ENCODE measurements at places on chromosomes 13 and 19.

- DNase-seq = no peak
These were observed 29.2 kb upstream of the CERS4 start for GRCh38 chr19:8180018-8180417.

DNA sequence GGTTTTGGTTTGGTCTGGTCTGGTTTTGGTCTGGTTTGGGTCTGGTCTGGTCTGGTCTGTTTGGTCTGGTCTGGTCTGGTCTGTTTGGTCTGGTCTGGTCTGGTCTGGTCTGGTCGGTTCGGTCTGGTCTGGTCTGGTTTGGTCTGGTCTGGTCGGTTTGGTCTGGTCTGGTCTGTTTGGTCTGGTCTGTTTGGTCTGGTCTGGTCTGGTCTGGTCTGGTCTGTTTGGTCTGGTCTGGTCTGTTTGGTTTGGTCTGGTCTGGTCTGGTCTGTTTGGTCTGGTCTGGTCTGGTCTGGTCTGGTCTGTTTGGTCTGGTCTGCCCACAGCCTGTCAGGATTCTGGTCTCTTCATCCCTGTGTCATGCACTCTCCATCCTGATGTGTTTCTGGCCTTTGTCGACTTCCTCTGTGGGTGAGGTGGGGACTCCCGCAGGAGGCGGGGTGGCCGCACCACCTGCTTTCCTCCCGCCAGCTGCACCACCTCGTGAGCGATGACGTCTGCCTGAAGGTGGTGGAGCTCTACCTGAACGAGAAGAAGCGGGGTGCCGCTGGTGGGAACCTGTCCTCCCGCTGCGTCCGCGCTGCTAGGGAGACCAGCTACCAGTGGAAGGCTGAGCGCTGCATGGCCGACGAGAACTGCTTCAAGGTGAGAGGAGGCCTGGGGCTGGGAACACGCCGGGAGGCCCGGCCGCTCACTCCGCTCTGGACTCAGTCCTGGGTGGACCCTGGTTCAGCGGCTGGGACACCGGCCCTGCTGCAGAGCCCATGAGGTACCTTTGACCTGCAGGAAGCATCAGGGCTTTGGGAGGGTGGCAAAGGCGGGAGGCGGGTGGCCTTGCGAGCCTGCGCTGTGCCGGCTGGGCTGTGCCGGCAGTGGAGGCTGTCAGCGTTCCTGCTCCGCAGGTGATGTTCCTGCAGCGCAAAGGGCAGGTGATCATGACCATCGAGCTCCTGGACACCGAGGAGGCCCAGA, 12.9 kb upstream of the F2RL3 start:
- no peak for DNase-seq

DNA sequence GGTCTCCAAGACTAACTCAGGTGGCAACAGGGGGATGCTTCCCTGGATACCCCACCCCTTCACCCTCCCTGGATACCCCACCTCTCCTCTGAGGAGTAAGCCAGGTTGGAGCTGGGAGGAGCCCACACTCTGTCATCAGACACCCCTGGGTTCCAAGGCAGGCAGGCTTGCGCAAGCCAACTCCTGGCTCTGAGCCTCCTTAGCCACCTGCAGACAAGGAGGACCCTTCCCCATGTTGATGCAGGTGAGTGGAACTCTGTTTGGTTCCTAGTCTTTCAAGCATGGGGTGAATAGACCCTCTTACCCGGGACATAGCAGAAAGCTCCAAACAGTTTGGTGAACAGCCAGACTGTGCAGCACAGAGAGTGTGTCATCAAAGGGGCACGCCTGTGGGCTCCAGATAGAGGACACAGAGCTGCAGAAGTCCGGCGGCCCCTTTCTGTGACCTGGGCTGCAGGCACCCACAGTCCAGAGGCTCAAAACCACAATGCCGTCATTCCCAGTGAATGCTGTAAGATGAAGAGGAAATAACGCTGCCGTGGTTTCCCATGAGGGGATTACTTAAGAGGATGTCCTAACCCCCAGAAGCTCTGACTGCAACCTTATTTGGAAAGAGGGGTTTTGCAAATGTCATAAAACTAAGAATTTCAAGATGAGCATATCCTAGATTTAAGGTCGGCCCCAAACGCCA, 12.1 kb upstream of the HAS1 start:
- DNase-seq = no peak

DNA sequence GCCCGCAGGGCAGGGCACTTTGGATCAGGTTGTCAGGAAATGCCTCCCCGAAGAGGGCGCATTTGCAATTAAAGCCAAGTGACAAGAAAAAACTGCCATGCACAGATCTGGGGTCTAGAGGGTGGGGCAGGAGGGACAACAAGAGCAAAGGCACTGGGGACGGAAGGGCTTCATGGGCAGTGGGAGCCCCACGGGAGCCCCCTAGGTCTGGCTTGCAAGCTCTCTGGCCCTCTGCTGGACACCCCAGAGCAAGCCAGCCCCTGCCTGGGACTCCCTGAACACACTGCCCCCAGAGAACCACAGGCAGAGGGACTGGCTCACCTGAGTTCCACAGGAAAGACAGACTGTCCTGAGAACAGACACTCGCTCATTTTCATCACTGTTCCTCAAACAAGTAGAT, 30.2 kb upstream of the C19orf12 start:
- no peak for DNase-seq

DNA sequence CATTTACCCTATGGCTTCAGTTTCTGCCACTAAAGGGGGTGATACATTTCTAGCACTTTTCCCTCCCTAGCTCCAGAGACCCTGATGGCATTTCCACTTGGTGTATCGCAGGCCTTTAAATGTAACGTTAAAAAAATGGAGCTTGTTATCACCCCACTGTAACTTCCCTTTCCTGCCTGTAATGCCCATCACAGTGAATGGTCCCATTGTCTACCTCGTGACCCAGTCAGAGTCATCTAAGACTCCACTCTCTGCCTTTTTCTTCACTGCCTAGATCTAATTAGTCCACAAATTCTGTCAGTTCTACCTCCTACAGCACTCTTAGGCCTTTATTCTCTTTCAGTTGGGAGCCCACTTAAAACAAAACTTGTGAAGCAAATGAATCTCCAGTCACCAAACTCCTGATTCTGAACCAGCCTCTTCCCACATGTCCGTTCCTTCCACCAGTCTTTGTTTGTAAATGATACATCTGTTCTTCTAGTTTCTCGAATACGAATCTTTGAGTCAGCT, 64.8 kb downstream of the NHLRC3 start:
- no peak for DNase-seq

GRCh38 chr13:47555235-47555634, 445.8 kb downstream of the SUCLA2 start:
- DNase-seq = no peak

- DNase-seq = no peak
These were observed 34.9 kb upstream of the HOMER3 start for GRCh38 chr19:18975869-18976268.

- no peak for DNase-seq
These were observed 196.5 kb downstream of the GPC6 start for GRCh38 chr13:93422980-93423543.

GRCh38 chr13:79534596-79534995, 53.6 kb downstream of the NDFIP2 start:
- DNase-seq = no peak

- no peak for DNase-seq
These were observed 18.6 kb upstream of the TNFAIP8L1 start for GRCh38 chr19:4620675-4621074.

DNA sequence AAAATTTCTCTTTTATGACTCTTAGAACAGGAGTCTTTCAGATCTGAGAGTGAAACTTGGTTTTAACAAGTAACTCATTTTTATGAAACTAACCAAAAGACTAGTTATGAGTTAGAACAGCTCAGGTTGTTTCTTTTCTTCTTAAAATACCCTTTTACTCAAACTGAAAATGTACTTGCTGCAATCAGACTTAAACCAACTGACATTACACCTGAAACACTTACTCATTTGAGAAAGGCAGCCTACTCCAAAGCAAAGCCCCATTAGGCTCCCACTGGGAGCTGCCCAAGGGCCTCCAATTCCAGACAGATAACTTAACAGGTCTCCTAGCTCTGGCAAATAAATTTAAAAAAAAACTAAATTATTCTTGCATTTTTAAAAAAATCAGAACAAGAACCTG, 3.6 kb downstream of the FOXO1 start:
- no peak for DNase-seq

DNA sequence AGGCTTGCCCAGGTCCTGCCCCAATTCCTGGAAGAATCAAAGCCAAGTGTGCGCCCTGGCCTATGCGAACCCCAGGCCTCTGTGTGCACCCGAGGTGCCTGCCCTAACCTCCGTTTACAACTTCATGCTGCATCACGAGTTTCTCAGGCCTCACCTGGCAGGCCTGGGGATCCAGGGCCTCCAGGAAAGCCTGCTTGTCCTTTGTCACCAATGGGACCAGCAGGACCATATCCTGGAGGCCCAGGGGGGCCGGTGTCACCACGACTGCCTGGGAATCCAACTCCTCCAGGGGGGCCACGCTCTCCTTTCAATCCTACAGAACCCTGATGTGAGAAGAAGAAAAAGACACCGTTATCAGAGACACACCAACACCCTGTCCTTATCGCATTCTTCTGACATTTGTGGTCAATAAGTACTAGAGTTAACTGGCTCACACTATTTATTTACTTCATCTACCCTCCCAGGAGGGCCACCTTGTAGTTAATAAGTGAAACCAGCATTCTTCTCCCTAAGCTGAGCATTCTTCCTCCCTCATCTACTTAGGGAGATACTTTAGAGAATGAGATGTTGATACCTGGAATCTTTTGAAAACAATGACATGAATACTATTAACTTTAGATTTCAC, 120.6 kb downstream of the COL4A1 start:
- DNase-seq = no peak

DNA sequence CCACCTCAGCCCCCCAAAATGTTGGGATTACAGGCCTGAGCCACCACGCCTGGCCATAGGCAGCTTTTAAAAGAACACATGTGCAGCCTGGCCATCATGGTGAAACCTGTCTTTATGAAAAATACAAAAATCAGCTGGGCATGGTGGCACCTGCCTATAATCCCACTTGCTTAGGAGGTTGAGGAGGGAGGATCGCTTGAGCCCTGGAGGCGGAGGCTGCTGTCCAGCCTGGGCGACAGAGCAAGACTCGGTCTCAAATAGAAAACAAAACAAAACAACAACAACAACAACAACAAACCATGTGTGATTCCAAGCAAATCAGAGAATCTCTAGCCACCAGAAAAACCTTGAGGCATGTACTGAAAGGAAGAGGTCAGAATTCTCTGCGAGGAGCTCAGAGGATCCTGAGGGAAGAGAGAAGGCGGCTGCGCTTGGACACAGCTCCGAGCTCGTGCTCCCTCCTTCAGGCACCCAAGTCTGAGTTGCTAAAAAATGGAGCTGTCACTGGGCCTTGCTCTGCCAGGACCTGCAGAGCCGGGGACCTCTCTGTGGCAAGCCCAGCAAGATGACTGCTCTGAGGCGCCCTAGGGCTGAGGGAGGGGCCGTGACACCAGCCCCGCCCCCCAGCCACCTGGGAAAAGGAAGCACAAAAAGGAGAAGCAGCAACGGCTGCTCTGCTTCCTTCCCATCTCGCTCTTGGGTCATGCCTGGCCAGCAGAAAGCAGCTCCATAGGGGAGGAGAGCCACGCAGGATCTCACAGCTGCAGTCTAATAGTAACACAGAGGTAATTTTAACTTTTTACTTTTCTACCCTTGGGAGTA, at the start of gene ARL11:
Gene ARL11 (plus strand): TSS at position 677 of the 822 bp plus-strand sequence. CDS start 1,941 bp downstream, outside the sequence.
- DNase-seq = peak; percentile 50

DNA sequence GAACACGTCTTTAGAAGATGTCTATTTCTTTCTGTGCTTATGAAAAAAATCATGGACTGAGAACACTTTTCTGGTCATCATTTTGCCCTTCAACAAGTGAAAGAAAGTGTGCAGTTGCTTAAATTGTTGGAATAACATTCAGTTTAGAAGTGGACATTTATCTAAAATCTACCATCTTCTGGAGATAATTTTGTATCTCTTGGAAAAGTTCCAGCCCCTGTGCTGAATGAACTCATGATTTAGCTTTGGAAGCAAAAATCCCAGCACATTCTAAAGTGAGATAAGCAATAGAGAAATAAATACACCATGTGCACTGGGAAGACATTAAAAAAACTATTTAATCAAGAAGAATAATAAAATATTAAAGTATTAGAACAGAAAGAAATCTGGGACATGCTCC, 1420.8 kb upstream of the SLC10A2 start:
- no peak for DNase-seq

- DNase-seq = no peak
These were observed 30.0 kb downstream of the PCDH9 start for GRCh38 chr13:67200183-67200582.

- no peak for DNase-seq
These were observed 729 bp upstream of the ARID3A start for GRCh38 chr19:925087-925525.

DNA sequence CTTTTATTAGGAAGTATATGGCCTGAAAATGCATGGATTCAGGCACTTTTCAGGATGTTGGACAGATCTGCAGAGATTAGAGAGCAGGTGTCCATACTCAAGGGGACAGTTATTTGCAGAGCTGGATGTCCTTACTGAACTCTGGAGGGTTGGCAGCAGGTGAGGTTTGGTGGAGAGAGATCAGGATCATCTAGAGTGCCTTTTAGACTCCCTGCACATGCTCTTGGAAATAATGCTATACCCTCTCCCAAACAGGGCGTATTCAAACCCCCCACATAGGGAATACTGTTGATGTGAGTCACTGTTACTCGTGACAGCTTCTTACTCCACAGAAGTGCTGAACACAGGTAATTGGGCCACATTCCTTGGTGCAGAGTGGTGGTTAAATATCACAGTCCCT, 725.7 kb upstream of the SGCG start:
- no peak for DNase-seq

GRCh38 chr19:48454150-48454730, 1.1 kb upstream of the KCNJ14 start:
- DNase-seq = no peak

- DNase-seq = no peak
These were observed 412 bp downstream of the IRS2 start for GRCh38 chr13:109785892-109786450.

GRCh38 chr13:100898431-100898830, 223.8 kb upstream of the TMTC4 start:
- no peak for DNase-seq

DNA sequence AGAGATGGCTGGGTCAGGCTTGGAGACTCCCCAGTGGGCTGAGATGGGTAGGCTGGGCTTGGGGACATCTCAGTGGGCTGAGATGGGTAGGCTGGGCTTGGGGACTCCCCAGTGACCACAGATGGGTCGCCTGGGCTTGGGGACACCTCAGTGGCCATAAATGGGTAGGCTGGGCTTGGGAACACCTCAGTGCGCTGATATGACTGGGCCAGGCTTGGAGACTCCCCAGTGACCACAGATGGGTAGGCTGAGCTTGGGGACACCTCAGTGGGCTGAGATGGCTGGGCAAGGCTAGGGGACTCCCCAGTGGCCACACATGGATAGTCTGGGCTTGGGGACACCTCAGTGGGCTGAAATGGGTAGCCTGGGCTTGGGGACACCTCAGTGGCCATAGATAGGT, 12.8 kb downstream of the IQCN start:
- DNase-seq = no peak

- DNase-seq = no peak
These were observed 24.4 kb downstream of the CELF5 start for GRCh38 chr19:3248728-3249326.

DNA sequence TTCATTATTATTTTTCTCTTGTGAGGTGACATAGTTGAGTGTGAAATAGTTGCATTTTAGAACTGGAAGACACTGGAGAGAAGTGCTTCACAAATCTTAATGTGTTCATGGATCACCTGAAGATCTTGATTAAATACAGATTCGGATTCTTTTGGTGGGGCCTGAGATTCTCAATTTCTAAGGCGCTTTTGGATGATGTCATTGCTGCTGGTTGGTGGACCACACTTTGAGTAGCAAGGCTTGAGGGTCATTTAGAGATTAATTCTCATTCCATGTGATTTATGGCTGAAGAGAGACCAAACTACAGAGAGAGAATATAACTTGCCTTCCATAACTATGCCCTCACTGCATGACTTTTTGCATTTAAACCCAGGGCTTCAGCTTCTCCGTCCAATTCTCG, 27.2 kb downstream of the CEACAM8 start:
- no peak for DNase-seq

Measured in esophagus squamous epithelium (tissue), 5 donors.